Caki2 (cell line): ENCODE measurements at places on chromosomes 13 and 19. TPM values are rescaled to one million over a fixed set of nuclear protein-coding genes. Genes with fewer than 3 reads are reported as not detected.

SULT2A1 gene
- total RNA-seq, result not detected in 2 replicates

ZNF584 gene
- 15.2 and 24.6 TPM in 2 replicates for total RNA-seq

ZNF565 gene
- total RNA-seq, result 1.6 and 2.0 TPM in 2 replicates

TNFSF11 gene
- not detected in 2 replicates for total RNA-seq

DPRX gene
- not detected in 2 replicates for total RNA-seq
